ENCODE measurements at places on chromosomes 2 and 18.

- DNase-seq: no peak
Observed at GRCh38 chr2:234763002-234763873, 188.6 kb upstream of the SH3BP4 start.

GRCh38 chr2:226691255-226691654 is 108.4 kb downstream of the IRS1 start:
- DNase-seq: no peak

DNA sequence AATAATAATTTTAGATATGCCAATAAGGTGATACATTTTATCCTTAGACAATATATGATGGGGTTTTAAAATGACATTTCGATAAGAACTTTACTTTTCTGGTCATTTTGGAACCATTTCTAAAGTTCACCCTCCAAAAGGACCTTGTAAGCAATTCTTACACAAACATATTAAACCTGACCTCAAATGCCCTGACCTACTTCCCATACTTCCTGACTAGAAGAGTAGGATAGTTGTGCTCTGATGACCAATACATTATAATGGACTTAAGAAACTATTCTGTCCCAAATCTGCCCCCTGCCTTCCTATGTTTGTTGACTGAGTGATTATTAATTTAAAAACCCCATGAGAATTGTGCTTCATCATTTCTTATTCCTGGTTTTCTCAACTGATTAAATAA is 24.6 kb downstream of the GCA start:
- DNase-seq: no peak

DNA sequence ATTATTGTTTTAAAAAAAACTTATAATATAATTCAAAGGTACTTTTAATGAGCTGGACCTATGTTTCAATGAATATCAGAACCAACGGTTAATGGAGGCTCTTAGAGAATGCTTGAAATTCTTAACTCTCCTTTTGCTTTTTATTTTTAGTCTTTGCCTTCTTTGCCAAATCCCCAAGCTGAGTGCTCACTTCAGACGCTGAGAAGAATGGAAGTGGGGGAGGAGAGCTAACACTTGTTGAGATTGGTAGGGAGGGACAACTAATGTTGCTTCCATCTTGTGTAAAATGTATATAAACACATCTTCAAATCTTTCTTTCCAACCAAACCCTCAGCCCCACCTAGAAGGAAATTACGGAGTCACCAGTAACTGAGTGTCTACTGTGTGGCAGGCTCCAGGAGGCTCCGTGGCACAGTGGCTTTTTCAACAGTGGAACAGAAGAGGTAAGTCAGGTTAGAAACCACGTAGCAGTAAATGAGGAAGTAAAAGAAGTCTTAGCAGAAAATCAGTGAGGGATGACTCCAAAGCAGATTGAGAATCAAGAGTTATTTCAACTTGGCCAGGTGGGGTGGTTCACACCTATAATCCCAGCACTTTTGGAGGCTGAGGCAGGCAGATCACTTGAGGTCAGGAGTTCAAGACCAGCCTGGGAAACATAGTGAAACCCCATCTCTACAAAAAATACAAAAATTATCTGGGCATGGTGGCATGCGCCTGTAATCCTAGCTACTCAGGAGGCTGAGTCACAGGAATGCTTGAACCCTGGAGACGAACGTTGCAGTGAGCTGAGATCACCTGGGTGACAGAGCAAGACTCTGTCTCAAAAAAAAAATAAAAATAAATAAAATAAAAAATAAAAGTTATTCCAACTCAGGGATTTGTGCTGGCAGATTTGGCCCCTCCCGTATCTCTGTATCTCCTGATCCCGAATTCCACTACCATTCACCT is 45.0 kb upstream of the CREB1 start:
- no peak for DNase-seq

DNA sequence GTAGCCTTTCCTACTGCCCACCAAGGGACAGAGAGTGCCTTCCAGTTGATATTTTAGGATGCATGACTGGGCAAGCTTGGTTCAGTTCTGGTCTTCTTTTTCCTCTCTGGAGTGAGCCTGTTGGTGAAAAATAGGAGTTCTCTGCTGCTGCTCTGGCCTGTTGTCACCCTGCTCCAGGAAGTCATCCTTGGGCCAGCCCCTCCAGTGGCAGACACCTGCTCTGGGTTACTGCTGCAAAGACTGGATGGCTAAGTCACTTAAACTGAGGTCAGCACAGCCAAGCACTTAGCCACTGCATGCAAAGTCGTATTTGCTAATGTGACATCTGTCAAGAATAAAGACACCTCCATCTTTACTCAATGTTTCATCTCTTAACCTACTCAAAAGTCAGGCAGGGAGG is 219.6 kb upstream of the ID2 start:
- DNase-seq: no peak

DNA sequence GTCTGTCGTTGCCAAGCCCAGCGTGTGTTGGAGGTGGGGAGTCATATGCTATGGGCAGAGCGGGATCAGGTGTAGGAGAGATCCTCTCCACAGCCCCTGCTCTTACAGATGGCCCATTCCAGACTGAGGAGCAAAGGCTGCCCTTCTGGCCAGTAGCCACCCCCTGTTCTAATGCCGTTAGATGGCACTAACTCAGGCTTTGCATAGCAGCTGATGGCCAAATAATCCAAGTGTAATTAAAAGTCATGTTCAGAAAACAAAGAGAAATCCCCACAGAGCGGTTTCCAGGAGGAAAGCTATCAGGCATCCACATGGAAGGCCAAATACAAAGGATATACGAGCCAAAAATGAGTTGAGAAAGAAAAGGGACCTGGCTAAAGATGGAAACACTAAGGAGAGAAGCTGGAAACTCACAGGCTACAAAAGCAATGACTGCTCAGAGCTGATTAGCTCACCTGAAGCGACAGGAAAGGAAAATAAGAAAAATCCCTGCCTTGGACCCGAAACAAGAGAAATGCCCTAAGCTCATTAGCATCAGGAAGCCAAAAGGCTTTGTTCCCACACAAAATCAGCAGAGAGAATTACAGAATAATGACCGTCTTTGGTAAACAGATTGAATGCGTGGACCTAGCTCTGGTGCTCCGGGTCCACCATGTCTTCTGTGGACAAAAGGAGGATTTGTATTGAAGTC is 1002.4 kb upstream of the KLHL29 start:
- DNase-seq: no peak

- DNase-seq: no peak
Observed at GRCh38 chr2:113854208-113854607, 35.7 kb upstream of the ACTR3 start.

DNA sequence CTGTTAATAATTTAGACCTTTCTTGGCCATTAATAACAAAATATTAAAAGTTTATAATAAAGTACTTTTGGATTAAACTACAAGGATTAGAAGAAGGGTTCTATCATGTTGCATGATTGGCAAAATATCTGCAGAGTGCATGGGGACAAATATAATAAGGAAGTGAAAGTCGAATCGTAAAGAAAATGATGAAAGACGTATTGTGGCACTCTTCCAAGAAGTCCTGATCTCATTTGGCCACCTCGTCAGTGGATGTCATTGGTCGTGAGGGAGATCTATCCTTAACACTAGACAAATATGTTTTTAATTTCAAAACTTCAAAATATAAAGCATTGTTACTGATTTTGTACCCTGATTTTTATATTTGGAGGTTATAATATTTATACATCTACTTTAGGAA is 197.7 kb upstream of the STON1 start:
- no peak for DNase-seq

- no peak for DNase-seq
Observed at GRCh38 chr2:196384729-196385128, 213.4 kb upstream of the STK17B start.

GRCh38 chr2:129256642-129257041 is 722.8 kb upstream of the RAB6C start:
- no peak for DNase-seq

GRCh38 chr2:133780997-133781513 is 212.8 kb upstream of the NCKAP5 start:
- no peak for DNase-seq

DNA sequence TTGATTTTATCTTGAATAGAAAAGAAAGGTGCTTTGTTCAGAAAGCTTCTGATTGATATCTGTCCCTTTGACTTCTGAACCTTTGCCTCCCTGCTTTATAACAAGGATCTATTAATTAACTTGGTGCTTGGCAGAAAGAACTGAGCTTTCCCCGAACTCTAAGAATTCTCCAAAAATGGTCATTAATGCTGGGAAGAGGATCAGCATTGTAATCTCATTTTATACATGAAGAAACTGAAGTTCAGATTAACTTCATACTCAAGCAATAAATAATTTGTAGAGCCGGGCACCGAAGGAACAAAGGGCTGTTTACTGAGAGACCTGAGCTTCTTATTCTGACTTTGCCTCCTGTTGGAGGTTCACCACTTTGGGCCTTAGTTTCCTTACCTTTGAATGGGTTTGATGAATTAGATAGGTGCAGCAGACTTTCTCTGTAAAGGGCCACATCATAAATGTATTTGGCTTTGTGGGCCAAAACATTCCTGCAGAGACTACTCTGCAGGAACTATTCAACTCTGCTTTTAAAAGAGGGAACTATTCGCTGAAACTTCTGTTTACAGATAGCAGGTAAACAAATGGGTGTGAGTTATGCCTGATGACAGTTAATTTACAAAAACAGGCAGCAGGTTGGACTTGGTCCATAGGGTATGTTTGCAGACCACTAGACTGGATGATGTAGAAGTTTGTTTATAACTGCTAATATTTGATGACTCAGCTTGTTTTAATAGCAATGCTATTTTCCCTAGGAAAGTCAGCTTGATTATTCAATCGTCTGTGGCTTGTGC is 272.9 kb downstream of the TGIF1 start:
- no peak for DNase-seq

GRCh38 chr2:74239346-74239745 is 40.9 kb downstream of the MTHFD2 start:
- DNase-seq: no peak

DNA sequence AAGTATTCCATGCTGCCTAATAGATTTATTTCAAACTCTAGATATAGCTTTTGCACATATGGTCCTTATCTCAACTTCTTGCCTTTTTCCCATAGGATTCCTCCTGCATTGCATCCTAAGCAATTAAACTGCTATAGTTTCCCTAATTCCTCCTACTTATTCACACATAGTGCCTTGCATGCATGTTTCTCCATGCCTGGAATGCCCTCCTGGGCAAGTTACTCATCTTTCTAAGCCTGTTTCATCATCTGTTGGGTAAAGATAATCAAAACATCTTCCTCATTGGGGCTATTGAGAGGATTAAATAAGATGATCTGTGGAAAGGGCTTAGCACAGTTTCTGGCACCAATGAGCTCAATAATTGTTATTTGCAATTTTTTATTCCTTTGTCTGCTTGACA is 726.5 kb downstream of the SLC4A3 start:
- no peak for DNase-seq

DNA sequence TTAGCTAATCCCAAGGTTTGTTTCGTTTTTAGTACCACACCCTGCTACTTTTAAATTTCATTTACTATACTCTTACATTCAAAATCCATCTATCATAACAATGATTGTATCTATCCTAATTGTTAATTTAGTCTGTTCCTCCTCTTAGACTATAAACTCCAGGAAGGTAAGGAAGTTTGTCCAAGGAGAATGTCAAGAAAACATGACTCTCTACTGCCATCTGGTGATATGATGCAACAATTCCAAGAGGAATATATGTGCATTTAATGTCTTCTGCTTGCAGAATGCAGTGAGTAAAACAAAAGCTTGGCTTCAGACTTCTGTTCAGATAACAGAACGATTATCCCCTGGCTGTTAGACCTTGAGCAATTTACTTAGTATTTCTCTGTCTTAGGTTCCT is 1267.1 kb downstream of the LRP1B start:
- DNase-seq: no peak

- DNase-seq: no peak
Observed at GRCh38 chr2:158936978-158937377, 31.5 kb upstream of the TANC1 start.

GRCh38 chr2:160293391-160294091 is 93.5 kb upstream of the ITGB6 start:
- DNase-seq: no peak

DNA sequence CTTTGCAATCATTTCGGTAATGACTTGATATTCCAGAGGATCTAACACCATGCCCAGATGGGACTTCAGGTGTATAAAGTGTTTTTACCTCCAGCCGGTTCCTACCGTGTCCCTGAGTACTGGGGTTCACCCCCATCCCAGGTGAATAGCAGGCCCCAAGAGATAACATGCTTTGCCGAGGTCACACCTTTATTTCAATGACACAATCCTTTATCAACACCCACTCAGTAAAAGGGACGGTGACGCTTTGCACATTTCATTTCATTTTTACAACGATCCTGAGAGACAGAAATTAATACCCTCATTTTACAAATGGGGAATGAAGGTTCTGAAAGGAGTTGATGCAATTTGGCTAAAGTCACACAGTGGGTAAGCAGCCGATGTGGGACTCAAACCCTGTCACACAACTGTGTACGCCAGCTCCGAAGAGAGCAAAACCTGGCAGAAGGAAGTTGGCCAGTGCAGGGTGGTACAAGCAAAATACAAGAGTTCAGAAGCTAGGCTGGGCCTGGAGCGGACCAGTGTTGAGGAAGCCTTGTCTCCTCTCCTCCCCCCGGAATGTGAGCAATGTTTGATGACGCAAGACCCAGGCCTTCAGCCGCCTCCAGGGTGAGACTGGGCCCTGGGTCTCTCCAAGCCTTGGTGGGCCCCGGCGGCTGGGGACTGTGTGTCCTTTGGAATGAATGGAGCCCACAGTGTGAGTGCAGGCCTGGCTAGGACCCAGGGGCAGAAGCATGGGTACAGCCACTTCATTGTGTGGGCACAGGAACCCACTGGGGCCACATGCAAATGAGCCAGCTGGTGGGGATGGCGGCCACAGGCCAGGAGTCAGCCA is 139.6 kb upstream of the MYCN start:
- no peak for DNase-seq

GRCh38 chr2:144547494-144547893 is 27.6 kb upstream of the ZEB2 start:
- DNase-seq: no peak

GRCh38 chr2:144490857-144491256 is 29.1 kb downstream of the ZEB2 start:
- DNase-seq: no peak

DNA sequence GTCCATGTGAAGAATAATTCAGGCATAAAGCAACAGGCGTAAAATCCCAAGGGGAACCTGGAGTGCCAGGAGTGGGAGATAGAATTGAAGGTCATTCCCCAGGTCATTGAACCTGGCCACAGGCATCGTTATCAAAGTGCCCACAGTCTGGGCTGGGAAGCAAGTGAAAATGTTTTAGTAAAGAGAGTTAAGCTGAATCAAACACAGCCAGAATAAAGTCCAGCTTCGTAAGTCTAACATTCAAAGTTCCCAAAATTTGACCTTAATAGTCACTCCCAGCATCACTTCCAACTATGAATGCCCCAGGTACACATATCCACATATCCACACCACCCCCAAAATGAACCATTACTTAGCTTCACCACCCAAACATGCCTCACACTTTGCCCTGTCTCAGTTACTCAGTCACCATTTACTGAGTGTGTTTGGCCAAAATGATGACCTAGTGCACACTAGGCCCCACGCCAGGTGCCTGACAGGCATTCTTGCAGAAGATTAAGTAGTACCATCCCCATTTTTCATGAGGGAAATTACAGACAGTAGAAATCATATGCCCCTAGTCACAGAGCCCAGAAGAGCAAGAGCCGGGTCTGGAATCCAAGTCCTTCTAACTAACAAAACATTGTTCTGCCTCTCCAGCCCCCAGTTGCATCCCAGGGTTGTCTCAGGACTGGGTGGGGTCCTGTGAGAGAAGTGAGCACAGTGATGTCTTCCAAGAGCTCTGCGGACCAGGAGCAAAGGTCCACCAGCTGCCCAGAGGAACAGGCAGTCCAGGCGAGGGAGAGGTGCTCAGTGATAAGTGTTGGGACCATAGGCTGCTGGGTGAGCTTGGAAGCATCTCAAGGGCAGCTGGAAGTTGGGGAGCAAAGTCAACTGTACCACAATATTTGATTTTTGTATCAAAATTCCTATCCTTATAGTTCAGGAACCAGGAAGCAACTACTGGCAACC is 65.2 kb upstream of the MYCN start:
- no peak for DNase-seq
